ENCODE measurements at places on chromosomes 12 and 14.

DNA sequence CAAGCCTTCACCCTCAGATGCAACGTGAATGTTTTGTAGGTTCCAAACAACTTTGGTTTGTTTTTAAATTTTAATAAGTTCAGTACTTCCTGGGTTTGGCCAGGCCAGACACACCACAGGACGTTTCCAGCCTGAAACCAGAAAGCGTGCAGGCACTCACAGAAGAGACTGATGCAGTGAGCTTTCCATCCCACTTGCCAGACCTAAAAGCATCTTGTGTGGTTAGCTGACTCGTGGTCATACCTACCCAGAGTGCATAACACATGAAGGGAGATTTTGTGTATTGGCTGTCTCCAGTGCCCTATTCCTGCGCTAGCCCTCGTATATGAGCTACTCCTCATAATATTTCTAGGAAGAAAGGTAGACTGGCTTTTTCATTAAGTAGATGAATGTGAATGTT, 297.3 kb upstream of the FAR2 start:
- no peaks in the 10 kb centered on the region for H3K4me1 ChIP-seq
- no peak for DNase-seq
- no peak overlapping the region for H3K4me3 ChIP-seq
- no peaks in the 10 kb centered on the region for H3K36me3 ChIP-seq
- H3K27me3 ChIP-seq: no peaks in the 10 kb centered on the region

DNA sequence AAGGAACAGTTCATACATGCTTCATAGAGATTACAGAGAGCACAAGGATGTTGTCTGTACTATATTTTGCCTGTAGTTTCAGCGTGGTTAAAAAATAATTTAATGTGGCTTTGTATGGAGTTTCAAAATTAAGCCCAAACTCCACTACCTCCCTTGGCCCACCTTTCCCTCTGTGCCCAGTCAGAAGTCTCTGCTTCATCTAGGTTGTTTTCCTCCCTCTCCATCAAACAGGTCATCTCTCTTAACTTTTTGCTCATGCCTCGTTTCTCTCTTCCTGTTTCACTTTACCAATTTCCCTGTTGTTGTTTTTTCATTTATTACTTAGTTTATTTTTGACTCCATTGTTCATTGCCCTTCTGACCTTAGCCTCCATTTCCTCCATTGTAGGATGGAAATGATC, 94.9 kb upstream of the NEDD1 start:
- peak overlapping the region; percentile 50 for H3K27ac ChIP-seq
- peaks cover 32% of the 10 kb centered on the region for H3K4me1 ChIP-seq
- DNase-seq: no peak
- H3K27me3 ChIP-seq: no peaks in the 10 kb centered on the region
- peaks cover 7% of the 10 kb centered on the region for H3K36me3 ChIP-seq
- H3K4me3 ChIP-seq: no peak overlapping the region

DNA sequence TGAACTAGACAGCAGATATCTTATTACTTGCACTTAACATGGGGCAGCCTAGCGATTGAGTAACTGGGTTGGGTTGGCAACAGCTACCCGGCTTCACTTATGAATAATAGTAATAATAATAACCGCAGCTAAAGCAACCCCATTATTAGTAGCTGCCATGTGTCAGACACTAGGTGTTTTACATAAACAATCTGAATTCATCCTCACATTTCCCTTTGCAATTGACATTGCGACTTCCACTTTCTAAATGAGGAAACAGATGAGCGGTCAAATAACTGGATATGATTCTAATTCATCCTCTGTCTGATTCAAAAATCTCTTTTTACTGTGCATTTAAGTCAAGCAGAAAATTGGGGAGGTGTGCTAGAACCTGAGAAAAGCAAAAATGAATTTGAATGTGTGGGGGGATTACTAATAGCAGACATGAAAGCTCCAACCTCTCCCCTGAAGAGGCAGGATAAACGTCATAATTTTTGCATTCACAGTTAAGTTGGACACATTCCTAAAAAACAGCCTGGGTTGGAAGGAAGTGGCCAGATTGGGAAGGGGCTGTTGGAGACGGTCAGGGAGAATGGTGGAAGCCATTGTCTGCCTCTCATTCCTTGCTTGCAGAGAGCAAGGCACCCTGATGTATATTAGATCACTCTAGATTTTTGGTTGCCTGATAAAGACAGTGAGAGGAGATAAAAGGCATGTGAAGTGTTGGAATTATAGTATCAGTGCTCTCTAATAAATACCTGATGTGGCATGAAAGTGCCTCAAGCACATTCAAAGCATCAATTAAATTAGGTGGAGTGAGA, 13.1 kb downstream of the EMP1 start:
- peaks cover 64% of the 10 kb centered on the region for H3K4me1 ChIP-seq
- H3K27me3 ChIP-seq: no peaks in the 10 kb centered on the region
- H3K4me3 ChIP-seq: no peak overlapping the region
- H3K36me3 ChIP-seq: peaks cover 27% of the 10 kb centered on the region
- DNase-seq: peak; percentile 30

DNA sequence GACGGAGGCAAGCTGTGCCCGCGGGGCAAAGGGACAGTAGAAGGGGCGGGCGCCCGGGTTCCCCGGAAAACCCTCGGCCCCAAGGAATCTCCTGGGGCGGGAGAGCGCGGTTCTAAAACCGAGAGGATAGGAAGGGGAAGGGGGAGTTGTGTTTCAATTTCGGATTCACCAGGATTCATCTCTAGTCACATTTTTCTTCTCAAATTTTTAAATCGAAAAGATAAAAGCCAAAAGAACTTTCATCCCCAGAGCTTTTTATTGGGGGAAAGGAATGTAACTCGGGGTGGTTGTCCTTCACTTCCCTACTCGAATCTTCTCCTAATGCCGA, 1.4 kb downstream of the BMP4 start:
- peaks cover 8% of the 10 kb centered on the region for H3K4me1 ChIP-seq
- H3K27ac ChIP-seq: no peak overlapping the region
- DNase-seq: no peak

GRCh38 chr12:45828402-45828801, 98.9 kb downstream of the ARID2 start:
- H3K27me3 ChIP-seq: no peaks in the 10 kb centered on the region
- H3K4me1 ChIP-seq: no peaks in the 10 kb centered on the region

GRCh38 chr12:124625867-124626675, 58.7 kb upstream of the NCOR2 start:
- peaks cover 35% of the 10 kb centered on the region for H3K4me1 ChIP-seq
- no peaks in the 10 kb centered on the region for H3K27me3 ChIP-seq
- peak overlapping the region; percentile 52 for H3K4me3 ChIP-seq
- H3K27ac ChIP-seq: peak overlapping the region; percentile 39
- H3K36me3 ChIP-seq: no peaks in the 10 kb centered on the region

DNA sequence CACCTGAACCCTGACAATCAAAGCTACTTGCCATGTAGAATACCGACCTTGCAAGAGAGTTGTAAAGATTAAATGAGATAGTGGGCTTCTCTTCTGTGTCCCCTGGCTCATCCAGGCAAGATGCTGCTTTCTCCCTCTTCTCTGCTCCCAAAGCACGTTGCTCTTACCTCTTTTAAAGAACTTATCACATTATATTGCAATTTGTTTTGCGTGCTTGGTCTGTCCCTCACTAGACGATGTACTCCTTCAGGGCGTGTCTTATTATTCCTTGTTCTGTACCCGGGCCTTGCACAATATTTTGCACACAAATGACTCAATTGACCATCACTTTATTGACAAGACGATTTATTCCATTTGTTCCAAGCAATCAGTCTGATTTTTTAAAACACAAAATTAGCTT, 3.3 kb downstream of the DCN start:
- H3K4me3 ChIP-seq: no peak overlapping the region
- peaks cover 43% of the 10 kb centered on the region for H3K27me3 ChIP-seq
- DNase-seq: peak; percentile 61
- no peak overlapping the region for H3K27ac ChIP-seq
- H3K36me3 ChIP-seq: no peaks in the 10 kb centered on the region

- peaks cover 15% of the 10 kb centered on the region for H3K36me3 ChIP-seq
- peaks cover 35% of the 10 kb centered on the region for H3K4me1 ChIP-seq
- H3K4me3 ChIP-seq: no peak overlapping the region
- DNase-seq: no peak
Measured at GRCh38 chr14:64509036-64509435, 4.5 kb downstream of the ZBTB1 start.

GRCh38 chr12:26704214-26704613, 128.8 kb downstream of the ITPR2 start:
- no peaks in the 10 kb centered on the region for H3K27me3 ChIP-seq
- peaks cover 2% of the 10 kb centered on the region for H3K4me1 ChIP-seq
- DNase-seq: no peak
- H3K27ac ChIP-seq: no peak overlapping the region
- no peaks in the 10 kb centered on the region for H3K36me3 ChIP-seq

GRCh38 chr12:111260732-111261131, 108.2 kb downstream of the PHETA1 start:
- H3K4me1 ChIP-seq: no peaks in the 10 kb centered on the region
- H3K36me3 ChIP-seq: no peaks in the 10 kb centered on the region
- H3K4me3 ChIP-seq: no peak overlapping the region
- H3K27ac ChIP-seq: no peak overlapping the region
- DNase-seq: no peak

- peak within 1 kb of the TSS; percentile 91 for H3K4me3 ChIP-seq
- H3K36me3 ChIP-seq: no peaks in the 10 kb centered on the region
- peaks cover 30% of the 10 kb centered on the region for H3K4me1 ChIP-seq
- DNase-seq: peak; percentile 100
- no peaks in the 10 kb centered on the region for H3K27me3 ChIP-seq
- peak within 1 kb of the TSS; percentile 96 for H3K27ac ChIP-seq
Measured at GRCh38 chr14:81533536-81534343, at the start of gene SEL1L. SEL1L (minus strand) TSS chr14:81533853; CDS start chr14:81533744, 109 bp downstream.

DNA sequence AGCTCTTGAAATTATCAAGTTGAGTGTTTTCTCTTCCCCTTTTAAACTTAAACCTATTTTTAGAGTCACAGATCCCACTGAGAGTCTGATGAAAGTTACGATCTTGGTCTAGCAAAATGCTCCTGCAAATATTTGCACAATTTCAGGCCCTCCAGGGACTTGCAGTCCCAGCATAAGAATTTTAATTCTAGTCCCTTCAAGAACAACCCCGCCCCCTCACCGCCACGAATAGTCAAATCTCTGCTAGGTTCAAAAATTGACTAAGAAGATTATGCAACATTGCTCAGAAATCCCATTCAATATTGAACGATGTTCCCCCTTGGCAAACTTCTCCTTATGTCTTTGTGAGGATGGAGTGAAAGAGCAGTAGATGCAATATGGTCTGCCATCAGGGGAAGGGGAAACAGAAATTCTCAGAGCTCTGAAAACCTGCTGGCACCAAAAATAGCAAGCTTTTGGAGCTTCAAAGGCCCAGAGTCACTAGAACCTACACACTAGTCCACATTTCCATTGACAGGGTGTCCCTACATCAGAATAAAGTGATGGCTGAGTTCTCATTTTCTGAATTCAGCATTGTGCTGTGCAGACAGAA, 127.5 kb upstream of the CCDC175 start:
- H3K27me3 ChIP-seq: no peaks in the 10 kb centered on the region
- peaks cover 9% of the 10 kb centered on the region for H3K36me3 ChIP-seq
- no peak overlapping the region for H3K4me3 ChIP-seq
- H3K4me1 ChIP-seq: peaks cover 51% of the 10 kb centered on the region
- peak overlapping the region; percentile 71 for H3K27ac ChIP-seq

GRCh38 chr14:79961197-79961596, 250.1 kb downstream of the DIO2 start:
- H3K4me1 ChIP-seq: no peaks in the 10 kb centered on the region
- H3K4me3 ChIP-seq: no peak overlapping the region
- H3K27me3 ChIP-seq: peaks cover 9% of the 10 kb centered on the region
- no peak overlapping the region for H3K27ac ChIP-seq
- no peak for DNase-seq

- no peak for DNase-seq
- H3K36me3 ChIP-seq: no peaks in the 10 kb centered on the region
- H3K27ac ChIP-seq: no peak overlapping the region
- no peaks in the 10 kb centered on the region for H3K27me3 ChIP-seq
- no peak overlapping the region for H3K4me3 ChIP-seq
- peaks cover 2% of the 10 kb centered on the region for H3K4me1 ChIP-seq
Measured at GRCh38 chr12:92753976-92754885, 51.4 kb downstream of the PLEKHG7 start.

DNA sequence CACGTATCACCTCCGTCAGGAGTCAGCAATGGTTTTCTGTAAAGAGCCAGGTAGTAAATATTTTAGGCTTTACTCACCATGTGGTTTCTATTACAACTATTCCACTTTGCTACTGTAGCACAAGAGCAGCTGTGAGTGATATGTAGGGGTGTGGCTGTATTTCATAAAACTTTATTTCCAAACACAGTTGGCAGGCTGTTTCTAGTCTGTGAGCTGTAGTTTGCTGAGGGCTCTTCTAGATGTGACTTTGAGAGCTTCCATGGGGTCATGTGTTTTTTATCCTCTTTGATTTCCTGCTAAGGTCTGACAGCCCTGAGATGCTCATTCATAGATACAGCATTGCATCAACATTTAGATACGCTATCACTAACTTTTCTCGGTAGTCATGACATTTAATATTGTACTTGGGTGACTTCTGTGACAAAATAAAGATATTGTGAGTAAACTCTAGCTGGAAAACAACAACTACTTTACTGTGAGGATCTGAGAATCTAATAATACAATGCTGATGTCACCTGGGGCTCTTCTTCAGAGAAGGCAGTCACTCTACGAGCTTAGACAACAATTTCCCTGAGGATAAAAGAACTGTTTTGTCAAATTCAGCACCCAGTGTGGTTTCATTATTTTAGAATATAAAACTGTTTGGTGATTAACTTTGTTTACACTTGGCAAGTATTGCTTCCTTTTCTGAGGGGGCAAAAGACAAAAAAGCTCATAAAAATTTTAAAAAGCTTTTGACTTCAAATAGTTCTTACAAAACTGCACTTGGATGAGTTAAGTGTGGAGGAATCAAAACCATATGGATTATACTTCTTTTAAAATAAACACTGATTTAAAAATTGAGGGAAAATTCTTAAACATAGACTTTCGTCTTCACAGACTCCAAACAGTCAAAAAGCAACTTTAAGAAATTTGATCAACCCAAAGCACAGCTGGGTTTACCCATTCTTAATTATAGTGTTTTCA, 231.2 kb upstream of the DCN start:
- H3K27me3 ChIP-seq: no peaks in the 10 kb centered on the region
- H3K36me3 ChIP-seq: no peaks in the 10 kb centered on the region
- peak overlapping the region; percentile 66 for H3K27ac ChIP-seq
- peak; percentile 85 for DNase-seq
- no peak overlapping the region for H3K4me3 ChIP-seq
- peaks cover 16% of the 10 kb centered on the region for H3K4me1 ChIP-seq

DNA sequence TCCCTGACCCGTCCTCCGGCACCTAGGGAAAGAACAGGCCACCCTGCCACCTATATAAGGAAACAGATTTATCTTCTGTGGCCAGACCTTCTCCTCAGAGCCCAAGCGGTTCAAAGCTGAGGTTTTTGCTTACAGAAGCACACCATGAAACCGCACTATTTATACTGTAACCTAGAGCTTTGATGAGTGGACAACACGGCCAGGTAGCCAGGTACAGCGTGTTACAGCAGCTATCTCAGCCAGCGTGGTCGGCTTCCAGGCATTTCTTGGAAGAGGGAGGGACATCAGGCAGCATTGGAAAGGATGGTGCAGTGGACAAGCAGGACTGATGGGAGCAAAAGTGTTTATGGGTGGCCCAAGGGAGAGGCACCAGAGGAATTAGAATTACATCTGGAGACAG, 34.4 kb downstream of the TTC7B start:
- peak overlapping the region; percentile 75 for H3K27ac ChIP-seq

- H3K27ac ChIP-seq: no peak overlapping the region
- no peak overlapping the region for H3K4me3 ChIP-seq
- H3K4me1 ChIP-seq: no peaks in the 10 kb centered on the region
- DNase-seq: no peak
Measured at GRCh38 chr12:53123578-53124351, 20.5 kb downstream of the SOAT2 start.

Measured in MCF 10A (cell line).